ENCODE measurements at places on chromosomes 5 and 9.

DNA sequence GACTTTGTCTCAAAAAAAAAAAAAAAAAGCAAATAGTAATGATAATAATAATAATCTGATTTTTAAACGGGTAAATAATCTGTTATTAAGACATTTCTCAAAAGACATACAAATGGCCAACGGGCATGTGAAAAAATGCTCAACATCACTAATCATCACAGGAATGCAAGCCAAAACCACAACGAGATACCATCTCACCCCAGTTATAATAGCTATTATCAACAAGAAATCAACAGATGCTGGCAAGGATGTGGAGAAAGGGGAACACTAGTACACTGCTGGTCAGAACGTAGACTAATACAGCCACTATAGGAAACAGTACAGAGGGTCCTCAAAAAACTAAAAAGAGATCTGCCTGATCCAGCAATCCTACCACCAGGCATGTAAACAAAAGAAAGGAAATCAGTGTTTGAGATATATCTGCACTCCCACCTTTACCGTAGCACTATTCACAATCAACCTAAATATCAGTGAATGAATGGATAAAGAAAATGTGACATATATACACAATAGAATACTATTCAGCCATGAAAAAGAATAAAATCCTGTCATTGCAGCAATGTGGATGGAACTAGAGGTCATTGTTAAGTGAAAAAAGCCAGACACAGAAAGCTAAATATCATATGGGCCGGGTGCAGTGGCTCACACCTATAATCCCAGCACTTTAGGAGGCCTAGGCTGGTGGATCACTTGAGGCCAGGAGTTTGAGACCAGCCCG lies 24.9 kb downstream of the VAV2 start:
- no peak for DNase-seq

DNA sequence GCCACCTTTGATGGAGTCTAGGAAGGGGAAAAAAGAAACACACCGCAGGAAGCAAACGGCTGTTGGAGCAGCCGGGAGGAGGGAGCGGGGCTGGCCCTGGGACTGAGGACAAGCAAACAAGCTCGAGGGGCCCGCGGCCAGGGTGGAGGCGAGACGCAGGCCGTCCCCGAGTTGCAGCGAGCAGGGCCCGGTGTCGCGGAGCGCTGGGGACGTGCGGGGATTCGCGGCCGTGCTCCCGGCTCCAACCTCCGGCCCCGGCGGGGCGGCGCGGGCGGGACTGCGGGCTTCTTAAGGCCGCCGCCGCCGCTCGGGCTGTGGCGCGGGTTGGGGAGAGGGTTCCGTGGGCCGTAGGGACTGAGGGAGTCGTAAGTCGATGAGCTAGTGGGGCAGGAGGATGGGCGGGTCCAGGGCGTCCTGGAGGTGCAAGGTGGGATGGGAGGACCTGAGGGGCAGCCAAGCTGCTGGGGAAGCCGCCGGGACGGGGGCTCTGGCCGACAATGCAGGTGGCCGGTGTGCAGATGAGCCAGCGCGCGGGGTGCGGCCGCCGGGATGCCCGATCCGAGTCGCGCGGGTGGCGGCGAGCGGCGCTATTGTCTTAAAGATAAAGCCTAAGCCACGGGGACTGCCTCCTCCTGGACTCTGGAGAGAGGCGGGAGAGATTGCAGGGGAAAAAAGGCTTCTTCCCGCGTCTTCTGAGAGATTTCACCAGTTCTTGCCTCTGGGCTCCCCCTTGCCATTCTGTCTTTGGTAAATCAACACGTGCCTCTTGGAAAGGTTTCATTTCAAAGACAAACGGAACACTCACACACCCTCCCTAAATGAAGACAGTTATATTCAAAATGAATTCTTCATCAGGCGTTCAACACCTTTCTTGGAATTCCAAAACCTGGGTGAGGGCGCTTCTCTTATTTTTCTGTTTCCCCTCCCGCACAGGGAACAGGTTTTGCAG lies 1.6 kb upstream of the HAPLN1 start:
- no peak for DNase-seq

DNA sequence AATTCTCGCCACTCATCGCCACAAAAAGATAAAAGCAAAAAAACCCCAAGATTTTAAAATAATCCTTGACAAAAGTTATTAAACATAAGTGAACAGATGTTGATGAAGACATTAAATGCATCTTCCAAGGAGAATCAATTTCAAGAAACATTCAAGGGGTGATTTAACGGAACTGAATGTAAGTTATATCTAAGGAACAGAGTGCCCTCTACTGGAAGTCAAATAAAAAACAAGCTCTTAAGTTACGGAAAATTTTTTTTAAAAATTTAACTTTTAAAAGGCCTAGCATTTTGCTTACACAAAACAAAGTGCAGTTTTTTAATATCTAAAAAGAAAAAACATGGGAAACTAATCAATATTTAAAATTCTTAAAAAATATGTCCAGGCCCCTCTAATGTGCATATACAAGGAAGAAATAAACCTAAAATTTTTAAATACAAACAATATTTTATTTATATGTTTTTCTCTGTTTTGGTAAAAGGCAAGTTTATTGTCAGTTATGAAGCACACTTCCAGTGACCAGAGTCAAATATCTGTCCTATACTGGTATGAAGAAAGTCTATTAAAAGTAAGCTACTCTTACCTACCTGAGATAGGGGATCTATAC lies 28.0 kb downstream of the TEX10 start:
- no peak for DNase-seq

- DNase-seq, result peak; percentile 97
Measured at GRCh38 chr5:140639148-140639981, at the start of gene TMCO6. Gene TMCO6, plus strand, starts transcription at chr5:140639451. Its CDS starts 77 bp downstream, at chr5:140639528.

GRCh38 chr5:90480699-90481098 lies 6.0 kb downstream of the POLR3G start:
- no peak for DNase-seq

GRCh38 chr5:10984021-10984715 lies 223.1 kb upstream of the DAP start:
- no peak for DNase-seq

DNA sequence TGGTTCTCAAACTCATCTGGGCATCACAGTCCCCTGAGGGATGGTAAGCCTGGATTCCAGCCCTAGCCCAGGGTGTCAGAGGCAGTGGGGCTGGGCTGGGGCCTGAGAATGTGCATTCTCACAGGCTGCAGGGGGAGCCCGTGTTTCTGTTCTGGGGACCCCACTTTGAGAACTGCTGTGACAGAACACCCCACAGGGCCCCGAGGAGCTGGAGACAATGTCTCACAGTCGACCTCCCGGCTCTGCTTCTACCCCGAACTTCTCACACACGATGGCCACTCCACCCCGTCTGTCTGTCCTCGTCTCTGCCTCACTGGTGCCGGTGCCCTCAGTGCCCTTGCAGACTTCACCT lies 130.0 kb downstream of the CACNA1B start:
- DNase-seq, result no peak

DNA sequence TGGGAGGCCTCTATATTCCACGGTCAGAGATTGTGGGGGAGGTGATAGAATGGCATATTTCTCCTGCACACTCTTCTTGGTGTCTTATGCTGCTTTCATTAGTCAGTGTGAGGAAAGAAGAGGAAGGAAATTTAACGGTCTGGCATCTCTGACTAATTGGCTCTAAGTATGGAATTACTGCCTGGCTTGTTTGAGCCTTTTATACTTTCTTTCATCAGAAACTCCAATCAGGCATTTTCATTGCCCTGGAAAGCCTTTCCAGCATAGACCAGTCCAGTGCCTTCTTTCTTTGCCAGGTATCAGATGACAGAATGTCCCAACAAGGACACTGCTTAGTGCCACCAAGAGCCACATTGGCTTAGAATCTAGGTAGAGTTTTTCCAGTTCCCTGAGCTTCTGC lies 30.2 kb downstream of the CYSTM1 start:
- DNase-seq, result no peak

DNA sequence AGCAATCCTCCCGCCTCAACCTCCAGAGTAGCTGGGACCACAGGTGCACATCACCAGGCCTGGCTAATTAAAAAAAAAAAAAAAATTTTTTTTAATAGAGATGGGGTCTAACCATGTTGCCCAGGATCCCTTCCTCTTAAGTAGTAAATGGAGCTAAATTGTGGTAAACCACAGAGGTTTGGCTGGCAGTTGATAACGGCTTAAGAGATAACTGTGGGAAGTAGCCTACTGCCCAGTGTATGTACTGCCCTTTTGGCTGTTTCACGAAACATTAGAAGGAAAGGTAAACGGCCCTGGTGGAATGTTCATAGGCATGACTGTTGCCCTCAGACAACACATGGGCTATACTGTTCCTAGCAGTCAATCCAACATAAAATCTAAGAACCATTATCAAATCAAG lies 44.4 kb downstream of the HMGCR start:
- no peak for DNase-seq

GRCh38 chr5:111119221-111119620 lies 27.1 kb downstream of the WDR36 start:
- no peak for DNase-seq

DNA sequence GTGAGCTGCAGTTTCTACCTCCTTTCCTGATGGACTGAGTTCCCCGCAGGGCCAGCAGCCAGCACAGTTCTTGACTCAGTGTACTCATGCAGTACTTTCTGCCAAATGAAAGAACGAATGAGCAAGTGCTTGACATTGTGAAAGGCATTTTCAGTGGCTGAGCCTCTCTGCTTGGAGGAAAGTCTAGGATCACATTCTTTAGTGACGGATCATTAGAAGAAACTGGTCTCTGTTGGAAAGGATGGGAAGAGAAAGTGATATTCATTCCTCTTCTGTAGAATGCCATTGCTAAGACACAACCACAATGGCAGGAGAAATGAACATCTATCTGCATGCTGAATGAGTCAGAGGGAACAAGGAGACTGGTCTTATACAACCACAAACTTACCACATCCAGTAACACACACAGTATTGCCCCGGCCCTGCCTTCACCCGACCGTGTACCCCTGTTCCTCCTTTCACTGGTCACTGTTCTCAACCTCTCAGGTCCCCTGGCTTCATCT lies 206.9 kb downstream of the CRB2 start:
- no peak for DNase-seq

- no peak for DNase-seq
Measured at GRCh38 chr9:123753669-123754258, 176.2 kb downstream of the DENND1A start.

DNA sequence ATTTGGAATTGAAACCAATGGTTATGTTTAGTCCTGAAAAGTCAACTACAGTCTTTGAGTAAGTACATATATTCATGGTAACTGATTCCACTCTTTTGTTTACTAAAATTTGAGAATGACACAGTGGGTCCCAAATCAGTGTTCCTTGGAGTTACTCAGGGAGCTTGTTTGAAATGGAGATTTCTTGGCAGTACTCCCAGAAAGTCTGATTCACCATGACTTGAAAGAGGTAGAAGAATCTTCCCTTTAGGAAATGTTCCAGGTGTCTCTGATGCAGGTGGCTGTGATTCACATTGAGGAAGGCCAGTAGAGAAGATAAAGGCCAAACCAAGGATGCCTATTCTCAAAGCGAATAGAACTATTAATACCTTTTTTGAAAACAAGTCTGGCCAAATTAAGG lies 1078.3 kb downstream of the CDH12 start:
- no peak for DNase-seq

DNA sequence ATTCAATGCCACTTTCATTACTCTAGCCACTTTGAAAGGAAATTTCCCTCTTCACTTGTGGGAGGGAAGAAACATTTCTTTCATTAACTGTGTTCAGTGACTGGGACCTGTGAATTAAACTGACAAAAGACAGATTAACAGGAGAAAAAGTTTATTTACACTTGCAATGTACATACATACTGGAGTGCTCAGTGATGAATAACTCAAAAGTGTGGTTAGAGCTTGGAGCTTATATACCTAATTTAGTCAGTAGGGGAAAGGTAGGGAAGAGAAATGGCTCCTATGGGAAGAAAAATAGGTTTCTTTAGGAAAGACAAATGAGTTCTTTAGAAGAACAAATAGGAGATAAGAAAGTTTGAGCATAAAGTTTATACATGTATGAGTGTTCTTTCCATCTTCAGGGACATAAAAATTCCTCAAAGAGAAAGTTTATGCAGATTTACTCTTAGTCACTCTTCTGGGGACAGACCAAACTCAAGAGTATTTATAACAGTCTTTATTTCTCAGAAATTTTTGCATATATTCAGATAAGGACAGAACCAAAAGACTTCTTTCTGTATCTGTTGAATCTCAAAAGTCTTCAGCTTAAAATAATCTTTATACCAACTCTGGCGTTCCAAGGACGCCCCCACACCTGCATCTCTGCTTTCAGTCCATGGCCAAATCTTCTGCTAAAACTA lies 120.0 kb upstream of the RAI14 start:
- DNase-seq, result no peak

DNA sequence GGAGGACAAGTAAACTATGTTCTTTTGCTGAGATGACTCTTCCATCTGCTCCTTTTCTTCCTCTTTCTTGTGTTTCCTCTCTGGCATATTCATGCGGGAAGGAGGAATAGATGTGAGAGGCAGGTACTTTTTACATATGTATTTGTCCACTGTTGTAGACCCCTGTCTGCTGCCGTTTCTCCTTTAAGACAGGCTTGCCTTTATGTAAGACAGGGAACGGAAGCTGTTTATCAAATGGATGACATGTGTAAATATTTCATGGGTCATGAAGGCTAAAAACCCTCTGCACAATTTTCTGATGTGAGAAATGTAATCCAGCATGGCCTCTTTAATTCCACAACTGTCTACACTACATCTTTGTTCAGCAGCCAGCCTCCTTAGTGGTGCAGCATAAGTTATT lies 1525.5 kb upstream of the NUDT12 start:
- DNase-seq, result no peak

DNA sequence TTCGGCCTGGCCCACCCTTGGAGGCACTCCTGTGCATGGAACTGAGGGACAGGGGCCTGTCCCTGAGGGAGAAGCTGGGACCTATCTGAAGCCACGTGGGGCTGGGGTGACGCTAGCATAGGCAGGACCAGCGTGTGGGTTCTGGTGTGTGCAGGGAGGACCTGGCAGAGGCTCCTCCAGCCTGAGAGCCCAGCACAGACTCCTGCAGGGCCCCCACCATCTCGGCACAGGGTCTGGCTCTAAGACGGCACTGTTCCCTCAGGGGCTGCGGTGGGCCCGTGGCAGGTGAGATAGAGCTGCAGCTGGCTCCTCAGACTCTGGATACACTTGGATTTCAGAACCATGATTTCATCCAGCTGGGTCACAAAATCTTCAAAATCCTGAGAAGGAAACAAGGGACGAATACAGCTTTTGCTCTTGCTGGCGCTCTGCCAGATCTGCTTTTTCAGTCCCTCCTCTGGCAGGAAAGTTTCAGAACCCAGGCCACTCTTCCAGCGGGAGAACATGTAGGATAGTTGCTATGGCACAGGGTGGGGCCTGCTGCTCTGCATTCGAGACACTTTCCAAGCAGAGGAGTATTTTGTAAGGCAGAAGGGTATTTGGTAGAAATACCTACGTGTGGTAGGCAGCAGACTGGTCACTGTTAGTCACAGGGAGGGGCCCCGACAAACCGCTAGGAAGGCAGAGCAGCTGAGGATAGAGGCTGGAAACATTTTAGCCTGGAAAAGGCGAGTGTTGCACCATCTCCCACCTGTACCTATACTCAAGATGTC lies 74.7 kb downstream of the KIF24 start:
- no peak for DNase-seq

DNA sequence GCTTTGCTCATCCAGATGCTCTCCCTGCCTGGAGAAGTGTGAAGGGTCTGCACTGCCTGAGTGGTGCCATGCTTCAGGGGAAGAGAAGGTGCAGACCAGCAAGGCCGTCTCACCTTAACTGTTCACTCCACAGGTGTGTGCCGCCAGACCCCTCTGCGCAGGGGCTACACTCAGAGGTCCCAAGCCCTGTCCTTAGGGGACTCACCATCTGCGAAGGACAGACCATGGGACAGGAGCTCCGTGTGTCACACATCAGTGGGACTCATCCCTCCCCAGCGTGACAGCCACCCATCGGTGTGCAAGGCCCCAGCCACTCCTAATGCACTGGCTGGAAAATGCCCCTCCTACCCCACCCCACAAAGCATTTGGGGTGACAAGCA lies 142.9 kb downstream of the OLFM1 start:
- no peak for DNase-seq

- no peak for DNase-seq
Measured at GRCh38 chr5:76069061-76069735, 14.0 kb upstream of the SV2C start.
